ENCODE measurements at places on chromosomes 12 and 14.

DNA sequence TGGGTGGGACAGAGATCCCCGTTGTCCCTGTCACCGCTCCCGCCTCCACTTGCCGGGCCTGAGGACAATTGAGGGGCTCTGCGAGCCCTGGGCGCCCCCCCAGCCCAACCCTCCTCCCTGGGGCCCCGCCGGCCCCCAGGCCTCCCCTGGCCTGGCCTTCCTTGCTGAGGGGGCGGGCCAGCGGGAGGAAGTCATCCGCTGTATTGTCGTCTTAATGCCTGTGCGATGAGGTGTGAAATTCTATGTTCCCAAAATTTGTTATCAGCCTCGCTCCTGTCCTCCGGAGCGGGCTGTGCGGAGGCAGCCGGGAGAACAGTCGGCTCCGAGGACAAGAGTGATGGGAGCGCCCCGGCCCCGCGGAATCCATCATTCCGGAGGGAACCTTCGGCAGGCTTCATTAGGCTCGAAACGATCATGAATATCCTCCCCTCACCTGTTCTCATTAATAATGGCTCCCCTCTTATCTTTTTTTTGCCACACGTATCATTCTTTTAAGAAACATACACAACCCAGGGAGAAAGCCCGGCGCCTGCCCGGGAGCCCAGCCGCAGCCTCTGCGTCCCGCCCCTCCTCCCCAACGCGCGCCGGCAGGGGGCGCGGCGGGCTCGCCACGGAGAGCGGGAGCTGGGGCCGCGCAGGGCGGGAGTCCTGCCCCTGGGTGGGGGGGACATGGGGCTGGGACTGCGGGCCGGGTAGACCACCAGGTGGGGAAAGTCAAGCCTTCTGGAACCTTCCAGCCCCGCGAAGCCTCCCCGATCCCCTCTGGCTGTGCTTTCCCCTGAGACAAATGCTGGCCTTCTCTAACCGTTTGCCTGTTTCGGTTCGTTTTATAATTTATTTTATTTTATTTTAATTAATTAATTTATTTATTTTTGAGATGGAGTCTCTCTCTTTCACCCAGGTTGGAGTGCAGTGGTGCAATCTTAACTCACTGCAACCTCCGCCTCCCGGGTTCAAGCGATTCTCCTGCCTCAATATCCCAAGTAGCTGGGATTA, 17.1 kb upstream of the DLK1 start:
- peak; percentile 55 for DNase-seq

DNA sequence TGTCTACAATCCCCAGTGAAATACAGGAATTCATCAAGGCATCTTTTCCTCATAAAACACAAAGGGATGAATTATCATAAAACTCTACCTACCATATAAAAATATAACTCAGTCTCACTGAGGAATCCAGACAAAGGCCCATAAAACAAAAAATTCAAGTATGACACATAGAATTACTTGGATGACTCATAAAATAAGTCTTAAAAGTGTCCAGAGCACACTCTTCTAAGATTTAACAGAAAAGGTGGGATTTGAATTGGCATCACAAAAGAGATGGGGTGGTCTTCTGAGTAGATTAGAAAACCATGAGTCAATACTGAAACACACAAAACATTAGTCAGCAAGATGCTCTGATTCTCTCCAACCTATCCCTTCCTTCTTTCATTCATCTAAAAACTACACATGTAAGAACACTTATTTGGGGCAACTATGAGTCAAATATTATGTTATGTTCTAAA, 202.7 kb upstream of the GARIN6 start:
- no peak for DNase-seq

- no peak for DNase-seq
Observed at GRCh38 chr12:77023501-77023900, 41.9 kb downstream of the E2F7 start.

- no peak for DNase-seq
Observed at GRCh38 chr12:34368079-34368478, 345.8 kb downstream of the ALG10 start.

Measured in ELF-1 (cell line).